ENCODE measurements at places on chromosomes 7 and 10. TPM values are rescaled to one million over a fixed set of nuclear protein-coding genes. Genes with fewer than 3 reads are reported as not detected.
A peak's percentile ranks its signal among the peaks of the same experiment; 100 is the strongest.

The EBF3 gene
- total RNA-seq, result 1.2 TPM

The GDF2 gene
- not detected for total RNA-seq

The GPR85 gene
- 1.8 TPM for total RNA-seq

The TRIM50 gene
- not detected for total RNA-seq

The INMT gene
- total RNA-seq, result 4.3 TPM

GRCh38 chr10:124671486-124672075 lies 72.6 kb downstream of the FAM53B start:
- peaks cover 26% of the 10 kb centered on the region for H3K4me1 ChIP-seq
- no peaks in the 10 kb centered on the region for H3K27me3 ChIP-seq
- DNase-seq, result no peak
- peak overlapping the region; percentile 65 for H3K27ac ChIP-seq
- H3K4me3 ChIP-seq, result no peak overlapping the region

DNA sequence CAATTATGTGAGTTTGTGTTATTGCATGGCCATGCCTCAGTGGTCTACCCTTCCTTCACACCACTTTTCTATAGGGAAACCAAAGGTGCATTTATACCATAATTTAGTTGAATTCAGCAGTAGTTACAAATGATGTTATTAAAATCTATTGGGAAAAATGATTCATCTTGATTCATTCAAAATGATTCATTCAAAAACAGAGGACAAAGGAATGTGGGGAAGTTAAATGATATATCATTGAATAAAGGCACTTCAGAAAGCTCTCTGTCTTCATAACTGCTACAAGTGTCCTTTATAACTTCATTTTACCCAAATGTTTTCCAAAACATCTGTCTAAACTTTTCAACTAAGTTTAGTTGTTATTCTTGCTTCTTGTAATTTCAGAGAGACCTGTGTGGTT lies 722.9 kb downstream of the GRM8 start:
- DNase-seq, result no peak
- no peaks in the 10 kb centered on the region for H3K36me3 ChIP-seq
- H3K27me3 ChIP-seq, result no peaks in the 10 kb centered on the region
- no peak overlapping the region for H3K27ac ChIP-seq
- H3K4me1 ChIP-seq, result no peaks in the 10 kb centered on the region

DNA sequence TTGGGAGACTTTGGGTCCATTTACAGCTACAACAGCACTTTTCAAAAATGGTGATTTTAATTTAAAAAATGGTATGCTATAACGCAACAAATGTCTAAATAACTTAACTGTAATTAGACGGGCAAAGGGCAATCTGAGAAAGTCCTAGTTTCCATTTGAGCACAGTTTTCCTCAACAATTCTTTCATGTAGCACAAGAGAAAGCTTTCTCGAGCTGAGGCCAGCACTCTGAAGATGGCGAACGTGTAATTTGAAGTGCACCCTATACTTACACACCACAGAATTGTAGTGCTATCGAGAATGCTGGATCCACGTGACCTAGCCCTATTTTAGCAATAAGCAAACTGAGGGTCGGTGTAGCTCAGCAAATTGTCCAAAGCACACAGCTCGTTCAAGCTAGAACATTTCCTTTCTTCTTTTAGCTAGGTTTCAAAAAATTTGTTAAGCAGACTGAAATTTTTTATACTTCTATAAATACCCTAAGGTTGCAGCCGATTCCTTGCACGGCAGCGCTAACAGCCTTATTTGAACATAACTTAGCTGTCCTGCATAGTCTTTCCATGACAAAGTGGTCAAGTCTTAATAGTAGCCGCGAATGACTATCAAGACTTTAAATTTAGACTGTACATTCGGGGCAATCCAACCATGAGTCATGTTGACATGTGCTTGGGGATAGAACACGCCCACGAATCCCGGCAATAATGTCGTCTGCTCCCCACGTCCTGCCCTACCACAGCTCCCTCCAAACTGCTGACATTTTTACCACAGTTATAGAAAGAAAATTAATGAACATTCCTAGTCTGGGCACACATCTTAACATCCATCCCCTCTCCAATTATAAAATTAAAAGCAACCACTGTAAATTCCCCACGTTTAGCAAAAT lies 10.0 kb downstream of the KLF6 start:
- no peaks in the 10 kb centered on the region for H3K27me3 ChIP-seq
- H3K4me1 ChIP-seq, result peaks cover 42% of the 10 kb centered on the region
- H3K4me3 ChIP-seq, result no peak overlapping the region

- H3K4me1 ChIP-seq, result peaks cover 4% of the 10 kb centered on the region
- no peak for DNase-seq
- H3K27me3 ChIP-seq, result no peaks in the 10 kb centered on the region
- H3K36me3 ChIP-seq, result peaks cover 10% of the 10 kb centered on the region
- no peak overlapping the region for H3K4me3 ChIP-seq
These were observed 12.6 kb downstream of the VIM start for GRCh38 chr10:17240616-17241015.

GRCh38 chr10:47016564-47016963 lies 105.3 kb downstream of the PTPN20 start:
- no peak overlapping the region for H3K4me3 ChIP-seq
- peaks cover 7% of the 10 kb centered on the region for H3K27me3 ChIP-seq
- DNase-seq, result no peak
- H3K4me1 ChIP-seq, result no peaks in the 10 kb centered on the region

The GPR22 gene
- total RNA-seq, result not detected

GRCh38 chr7:38179776-38180226 lies 1.8 kb downstream of the STARD3NL start:
- H3K27ac ChIP-seq, result peak overlapping the region; percentile 98
- H3K36me3 ChIP-seq, result peaks cover 6% of the 10 kb centered on the region
- H3K4me1 ChIP-seq, result peaks cover 27% of the 10 kb centered on the region
- peaks cover 3% of the 10 kb centered on the region for H3K27me3 ChIP-seq
- H3K4me3 ChIP-seq, result peak overlapping the region; percentile 93
- DNase-seq, result no peak

DNA sequence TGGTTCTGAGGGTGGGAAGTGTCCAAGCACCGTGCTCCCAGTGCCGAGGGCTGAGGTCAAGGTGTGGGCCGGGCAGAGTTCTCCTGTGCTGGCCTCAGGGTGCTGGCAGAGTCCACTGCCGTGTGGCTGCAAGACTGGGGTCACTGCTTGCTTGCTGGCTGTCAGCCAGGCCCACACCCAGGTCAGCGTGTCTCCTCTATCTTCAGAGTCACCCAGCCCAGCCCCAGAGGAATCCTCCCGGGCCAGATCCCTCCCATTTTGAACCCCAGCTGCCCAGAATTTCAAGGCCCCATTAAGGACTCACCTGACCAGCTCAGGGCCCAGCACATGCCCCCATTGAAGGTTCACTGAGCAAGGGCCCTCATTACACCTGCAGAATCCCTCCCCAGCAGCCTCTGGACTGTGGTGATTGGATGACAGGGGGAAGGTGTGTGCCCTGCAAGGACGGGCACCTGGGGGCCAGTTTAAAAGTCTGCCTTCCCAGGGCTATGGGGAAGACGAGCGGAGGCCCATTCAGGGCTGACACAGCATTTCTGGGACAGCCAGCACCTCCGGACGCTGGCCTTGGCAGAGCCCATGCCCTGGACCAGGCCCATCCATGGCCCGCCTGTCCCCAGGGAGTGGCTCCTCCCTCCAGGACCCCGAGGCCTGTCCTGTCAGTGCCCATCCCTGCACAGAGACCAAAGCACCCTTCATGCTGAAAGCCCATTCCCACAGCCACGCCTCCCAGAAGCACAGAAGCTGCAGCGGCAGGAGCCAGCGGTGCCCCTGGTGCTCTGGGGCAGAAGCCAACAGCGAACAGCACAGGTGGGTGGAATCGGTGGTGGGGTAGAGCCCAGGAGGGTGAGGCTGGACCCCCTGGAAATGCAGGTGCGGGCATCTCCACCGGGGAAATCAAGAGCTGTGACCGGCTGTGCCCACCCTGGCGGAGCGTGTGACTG lies 45.1 kb upstream of the PPP2R2D start:
- no peak overlapping the region for H3K27ac ChIP-seq
- H3K27me3 ChIP-seq, result peaks cover 37% of the 10 kb centered on the region
- no peaks in the 10 kb centered on the region for H3K36me3 ChIP-seq
- H3K4me1 ChIP-seq, result no peaks in the 10 kb centered on the region

GRCh38 chr10:78375854-78376785 lies 342.5 kb downstream of the RPS24 start:
- H3K4me1 ChIP-seq, result peaks cover 38% of the 10 kb centered on the region
- H3K4me3 ChIP-seq, result no peak overlapping the region
- no peaks in the 10 kb centered on the region for H3K27me3 ChIP-seq
- H3K36me3 ChIP-seq, result no peaks in the 10 kb centered on the region

DNA sequence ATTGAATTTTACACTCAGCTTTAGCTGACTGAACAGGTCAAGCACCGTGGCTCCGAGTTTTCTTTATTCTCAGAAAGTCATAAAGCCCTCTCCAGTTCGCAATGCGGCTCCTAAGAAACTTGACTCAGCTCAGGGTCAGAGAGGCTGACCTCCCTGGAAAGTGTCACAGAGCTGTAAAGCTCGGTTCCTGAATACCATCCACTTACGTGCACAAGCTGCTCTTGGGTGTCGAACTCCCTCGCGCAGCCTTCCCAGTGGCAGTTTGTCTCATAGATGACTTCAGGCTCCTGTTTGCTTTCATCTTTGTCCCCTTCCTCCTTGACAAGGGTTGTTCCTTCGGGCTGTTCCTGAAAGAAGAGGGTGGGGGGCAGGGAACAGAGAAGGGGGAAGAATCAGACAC lies 213.7 kb downstream of the GLI3 start:
- no peak for DNase-seq
- H3K27ac ChIP-seq, result peak overlapping the region; percentile 56
- H3K4me3 ChIP-seq, result no peak overlapping the region
- H3K4me1 ChIP-seq, result peaks cover 51% of the 10 kb centered on the region
- H3K36me3 ChIP-seq, result peaks cover 51% of the 10 kb centered on the region

DNA sequence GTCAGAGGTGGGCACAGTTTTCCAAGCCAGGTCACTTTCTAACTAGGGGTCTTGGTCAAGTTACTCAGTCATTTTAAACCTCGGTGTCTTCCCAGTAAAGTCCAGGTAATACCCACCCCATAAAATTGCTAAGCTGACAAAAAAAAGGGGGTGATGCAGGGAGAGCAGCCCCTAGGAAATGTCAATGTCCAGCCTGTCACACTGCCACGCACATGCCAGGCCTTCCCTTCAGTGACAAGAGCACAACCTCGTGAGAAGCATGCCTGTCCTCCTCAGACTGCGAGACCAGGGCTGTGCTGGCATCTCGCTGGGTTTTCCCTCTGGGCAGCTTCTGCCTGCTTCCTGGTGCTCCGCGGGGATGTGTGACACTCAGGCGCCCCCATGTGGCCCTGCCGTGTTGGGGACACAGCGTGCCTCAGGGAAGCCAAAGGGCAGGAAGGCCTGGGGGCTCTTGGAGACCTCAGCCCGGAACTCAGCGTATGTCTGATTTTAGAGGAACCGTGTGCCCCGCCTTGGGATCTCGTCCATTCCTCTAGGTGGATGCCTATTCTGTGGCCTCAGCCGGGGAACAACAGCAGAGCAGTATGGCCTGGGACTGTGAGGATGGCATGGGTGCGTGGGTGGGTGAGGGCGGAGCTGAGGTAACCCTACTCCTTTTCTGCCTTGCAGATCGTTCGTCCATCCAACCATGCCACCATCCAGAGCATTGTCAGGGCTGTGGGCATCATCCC lies 10.2 kb upstream of the GDF2 start:
- H3K36me3 ChIP-seq, result no peaks in the 10 kb centered on the region
- no peak overlapping the region for H3K27ac ChIP-seq
- no peak overlapping the region for H3K4me3 ChIP-seq

The ATRNL1 gene
- total RNA-seq, result 39.6 TPM

The HPS1 gene
- total RNA-seq, result 52.8 TPM

DNA sequence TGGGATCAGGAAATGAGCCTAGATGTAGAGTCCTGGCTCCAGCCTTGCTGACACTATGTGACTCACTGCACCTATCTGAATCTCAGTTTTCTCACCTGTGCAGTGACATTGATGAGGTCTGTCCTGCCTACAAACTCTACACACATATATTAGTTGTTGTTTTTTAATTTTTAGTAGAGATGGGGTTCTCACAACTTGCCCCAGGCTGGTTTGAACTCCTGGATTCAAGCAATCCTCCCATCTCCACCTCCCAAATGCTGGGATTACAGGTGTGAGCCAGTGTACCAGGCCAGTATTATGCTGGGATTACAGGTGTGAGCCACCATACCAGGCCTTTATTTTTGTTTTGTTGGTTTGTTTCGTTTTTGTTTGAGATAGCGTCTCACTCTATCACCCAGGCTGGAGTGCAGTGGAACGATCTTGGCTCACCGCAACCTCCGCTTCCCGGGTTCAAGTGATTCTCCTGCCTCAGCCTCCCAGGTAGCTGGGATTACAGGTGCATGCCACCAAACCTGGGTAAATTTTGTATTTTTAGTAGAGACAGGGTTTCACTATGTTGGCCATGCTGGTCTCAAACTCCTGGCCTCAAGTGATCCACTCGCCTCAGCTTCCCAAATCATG lies 11.8 kb upstream of the DDIT4 start:
- H3K36me3 ChIP-seq, result no peaks in the 10 kb centered on the region
- no peak for DNase-seq
- peak overlapping the region; percentile 97 for H3K27ac ChIP-seq
- no peaks in the 10 kb centered on the region for H3K27me3 ChIP-seq
- peaks cover 58% of the 10 kb centered on the region for H3K4me1 ChIP-seq

DNA sequence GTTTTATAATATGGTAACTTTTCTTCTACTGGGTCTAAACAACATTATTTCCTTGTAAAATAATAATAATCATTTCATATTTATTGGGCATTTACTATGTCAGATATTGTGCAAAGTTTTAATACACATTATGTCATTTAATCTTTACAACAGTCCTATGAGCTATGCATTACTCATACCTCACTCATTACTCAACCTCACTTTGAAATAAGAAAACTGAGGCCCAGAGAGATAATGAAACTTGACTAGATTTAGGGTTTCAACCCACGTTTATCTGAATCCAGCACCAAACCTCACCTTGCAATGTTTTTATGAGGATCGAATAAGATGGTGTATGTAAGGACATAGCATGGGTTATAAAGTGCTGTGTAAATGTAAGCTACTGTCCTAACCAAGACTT lies 153.2 kb upstream of the SLC13A1 start:
- H3K36me3 ChIP-seq, result no peaks in the 10 kb centered on the region
- no peak for DNase-seq
- no peaks in the 10 kb centered on the region for H3K27me3 ChIP-seq

The TMEM140 gene
- 0.14 TPM for total RNA-seq

The PON1 gene
- total RNA-seq, result not detected

- H3K4me1 ChIP-seq, result peaks cover 43% of the 10 kb centered on the region
- no peak overlapping the region for H3K27ac ChIP-seq
- no peaks in the 10 kb centered on the region for H3K27me3 ChIP-seq
- no peak for DNase-seq
- no peak overlapping the region for H3K4me3 ChIP-seq
These were observed 820.7 kb downstream of the GRID1 start for GRCh38 chr10:85545874-85546273.

DNA sequence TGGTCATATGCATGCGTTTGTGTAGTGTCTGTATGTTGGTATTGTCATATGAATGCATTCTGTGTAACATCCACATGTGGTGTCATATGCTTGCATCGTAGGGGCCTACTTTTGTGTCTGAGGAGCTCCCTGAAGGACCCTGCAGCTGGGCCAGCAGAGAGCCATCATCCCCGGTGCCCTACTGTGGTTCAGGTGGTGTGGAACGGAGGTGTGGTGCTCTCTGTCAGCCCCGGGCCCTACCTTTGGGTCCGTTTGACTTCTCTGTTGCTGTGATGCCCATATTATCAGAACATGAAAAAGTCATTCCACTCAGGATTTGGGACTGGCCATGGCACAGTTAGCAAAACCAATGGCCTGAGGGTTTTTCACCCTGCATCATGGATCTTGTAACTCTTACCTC lies 217.9 kb downstream of the ADARB2 start:
- no peak overlapping the region for H3K27ac ChIP-seq
- H3K36me3 ChIP-seq, result no peaks in the 10 kb centered on the region
- H3K4me3 ChIP-seq, result no peak overlapping the region
- H3K27me3 ChIP-seq, result peaks cover 38% of the 10 kb centered on the region
- no peaks in the 10 kb centered on the region for H3K4me1 ChIP-seq

The DDX21 gene
- total RNA-seq, result 42.6 TPM
